ENCODE measurements at places on chromosomes 1 and 21.
A peak's percentile ranks its signal among the peaks of the same experiment; 100 is the strongest.

DNA sequence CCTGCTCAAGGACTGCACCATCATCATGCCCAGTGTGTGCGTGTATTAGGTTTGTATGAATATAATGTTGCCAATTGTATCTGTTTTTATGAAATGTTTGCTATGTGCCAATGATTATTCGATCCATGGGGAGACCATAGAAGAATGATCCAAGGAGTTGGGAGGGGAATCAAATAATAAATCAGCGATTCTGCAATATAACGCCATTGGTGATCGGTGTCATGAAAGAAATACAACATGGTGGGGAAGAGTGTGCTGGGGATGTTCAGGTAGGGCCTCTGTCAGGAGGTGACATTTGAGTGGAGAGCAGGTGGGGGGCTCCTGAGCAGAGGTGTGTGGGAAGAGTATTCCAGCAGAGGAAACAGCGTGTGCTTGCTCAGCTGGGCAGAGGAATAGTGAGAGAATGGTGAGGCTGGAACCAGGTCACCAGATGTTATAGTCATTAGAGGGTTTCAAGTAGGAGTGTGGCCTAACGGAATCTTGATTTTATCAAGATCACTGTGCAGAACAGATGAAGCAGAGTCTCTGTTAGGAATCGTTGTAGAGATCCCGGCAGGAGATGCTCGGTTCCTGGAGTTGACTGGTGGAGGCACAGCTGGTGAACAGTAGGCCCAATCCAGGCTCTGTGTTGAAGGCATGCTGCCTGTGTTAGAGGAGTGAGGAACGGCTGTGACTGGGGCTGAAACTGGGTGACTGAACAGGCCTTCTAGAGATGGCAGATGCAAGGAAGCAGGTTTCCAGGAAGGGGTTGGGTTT is 2.9 kb upstream of the ZNF496 start:
- no peak for DNase-seq

DNA sequence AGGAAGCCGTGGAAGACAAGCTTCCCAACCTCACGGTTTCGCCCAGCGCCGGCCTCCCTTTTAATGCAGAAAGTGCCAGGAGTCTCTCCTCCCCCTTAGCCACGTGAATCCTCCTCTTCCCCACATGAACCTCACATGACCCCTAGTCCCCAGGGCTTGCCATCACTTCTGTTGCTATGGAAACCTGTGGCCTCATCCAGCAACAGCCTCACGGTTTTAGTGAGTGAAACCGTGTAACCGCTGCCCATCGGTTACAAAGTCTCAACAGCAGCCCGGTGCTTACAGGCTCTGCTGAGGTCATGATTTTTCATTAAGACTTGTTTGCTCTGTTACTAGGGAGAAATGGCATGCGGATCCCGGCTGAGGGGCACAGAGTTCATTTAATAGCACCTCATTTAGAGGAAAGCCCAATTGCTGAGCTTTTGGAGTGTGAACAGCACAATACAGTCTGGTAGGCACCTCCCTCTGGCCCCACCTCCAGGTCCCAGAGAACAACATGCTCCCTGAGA is 143.2 kb upstream of the BACE2 start:
- no peak for DNase-seq

DNA sequence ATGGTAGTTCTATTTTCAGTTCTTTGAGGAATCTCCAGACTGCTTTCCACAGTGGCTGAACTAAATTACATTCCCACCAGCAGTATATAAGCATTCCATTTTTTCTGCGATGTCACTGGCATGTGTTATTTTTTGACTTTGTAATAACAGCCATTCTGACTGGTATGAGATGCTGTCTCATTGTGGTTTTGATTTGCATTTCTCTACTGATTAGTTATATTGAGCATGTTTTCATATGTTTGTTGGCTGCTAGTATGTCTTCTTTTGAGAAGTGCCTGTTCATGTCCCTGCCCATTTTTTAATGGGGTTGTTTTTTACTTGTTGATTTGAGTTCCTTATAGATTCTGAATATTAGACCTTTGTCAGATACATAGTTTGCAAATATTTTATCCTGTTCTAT is 87.9 kb downstream of the RPS6KC1 start:
- no peak for DNase-seq

DNA sequence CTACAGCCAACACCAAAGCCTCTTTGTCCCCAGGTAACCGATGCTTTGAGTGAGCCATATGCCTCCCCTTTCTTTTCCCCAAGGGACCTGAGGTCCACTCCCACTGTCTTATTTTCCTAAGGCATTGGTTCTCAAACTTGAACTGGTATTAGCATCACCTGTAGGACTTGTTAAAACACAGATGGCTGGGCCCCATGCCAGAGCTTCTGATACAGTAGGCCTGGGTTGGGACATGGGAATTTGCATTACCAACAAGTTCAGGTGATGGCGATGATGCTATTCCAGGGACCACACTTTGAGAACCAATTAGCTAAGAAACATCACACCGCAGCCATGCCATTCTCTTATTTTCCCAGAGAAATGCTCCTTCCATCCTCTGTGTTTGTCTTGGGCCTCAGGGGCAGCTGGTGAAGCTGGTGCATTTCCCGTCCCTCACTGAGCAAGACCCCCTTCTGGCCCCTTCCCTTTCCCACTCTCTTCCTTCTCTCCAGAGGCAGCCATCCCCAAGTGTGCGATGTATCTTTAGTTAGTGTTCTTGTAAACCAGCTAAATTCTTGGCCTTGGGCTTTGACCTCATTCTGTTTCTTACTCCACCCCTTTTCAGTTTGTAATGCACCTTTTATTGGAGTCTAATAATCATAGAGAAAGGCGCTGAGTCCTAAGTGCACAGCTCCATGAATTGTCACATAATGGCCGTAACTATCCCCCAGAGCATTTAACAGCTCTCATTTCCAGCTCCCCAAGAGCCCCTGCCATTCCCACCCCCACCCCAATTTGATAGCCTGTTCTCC is 14.2 kb upstream of the TTC22 start:
- DNase-seq, result no peak

DNA sequence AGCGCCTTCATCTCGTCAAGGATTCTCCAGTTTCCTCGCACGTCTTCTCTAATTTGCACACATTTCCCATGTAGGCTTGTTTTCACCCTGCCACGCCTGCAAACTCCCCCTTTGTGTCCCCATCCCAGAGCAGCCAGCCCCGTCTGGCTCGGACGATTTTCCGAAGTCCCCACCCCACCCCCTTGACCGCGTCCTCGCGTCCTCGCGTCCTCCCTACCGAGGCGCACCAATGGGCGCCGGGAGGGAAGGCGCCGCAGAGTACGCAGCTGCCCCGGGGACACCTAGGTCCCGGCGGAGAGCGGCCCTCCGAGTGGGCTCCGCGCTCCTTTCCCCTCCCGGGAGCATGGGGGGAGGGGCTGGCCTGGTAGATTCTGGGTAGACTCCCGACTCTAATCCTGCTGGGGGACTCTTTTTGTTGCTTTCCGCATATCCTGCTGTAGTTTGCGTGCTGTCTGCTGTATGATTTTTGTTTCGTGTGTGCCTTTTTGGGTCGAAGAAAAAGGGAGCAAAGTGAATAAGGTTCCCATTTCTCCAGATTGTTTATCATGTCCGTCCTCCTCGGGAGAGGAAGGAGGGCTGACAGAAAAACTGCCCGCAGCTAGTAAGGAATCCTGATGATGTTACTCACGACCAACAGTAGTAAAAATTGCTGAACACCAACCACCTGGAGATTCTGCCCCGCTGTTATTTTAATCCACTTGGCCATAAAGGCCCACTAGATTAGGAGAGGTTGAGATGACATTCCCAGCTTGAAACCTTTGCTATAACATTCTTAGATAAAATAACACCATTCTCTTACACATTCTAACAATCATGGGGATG is 1.5 kb downstream of the CACHD1 start:
- DNase-seq, result peak; percentile 36

DNA sequence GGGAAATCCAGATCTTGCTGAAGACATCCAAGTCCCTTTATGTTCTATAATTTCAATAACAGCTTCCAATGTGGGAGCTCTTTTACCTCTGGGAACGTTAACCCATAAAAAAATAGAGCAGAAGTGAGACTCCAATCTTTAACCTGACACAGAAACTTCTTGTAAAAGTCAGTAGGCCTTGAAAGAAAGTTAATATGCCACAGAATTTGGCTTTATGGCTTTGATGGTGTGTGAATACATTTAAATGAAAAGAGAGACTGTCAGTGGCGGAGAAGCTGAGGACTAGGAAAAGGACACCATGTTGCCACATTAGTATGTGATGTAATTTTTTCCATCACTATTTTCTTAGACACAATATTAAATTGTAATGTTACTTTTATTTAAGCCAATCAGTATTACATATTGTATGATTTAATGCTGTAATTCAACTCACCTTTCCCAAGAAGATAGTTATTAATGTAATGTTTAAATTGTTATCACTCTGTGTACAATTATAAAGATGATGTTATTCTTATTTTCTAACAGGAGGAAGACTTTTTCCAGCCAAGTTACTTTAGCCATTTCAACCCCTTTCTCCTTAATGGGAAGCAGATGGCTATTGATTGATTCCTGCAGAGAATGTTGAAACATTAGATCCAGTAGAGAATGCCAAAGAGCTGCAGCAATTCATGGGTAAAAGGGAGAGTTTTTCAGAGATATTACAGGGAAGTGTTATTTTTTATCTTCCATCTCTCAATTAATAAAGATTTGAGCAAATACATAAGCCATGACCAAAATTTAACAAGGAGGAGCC is 17.5 kb upstream of the CLDN8 start:
- no peak for DNase-seq

Data from kidney capillary endothelial cell (primary cell).